ENCODE measurements at places on chromosomes 6 and 20.

DNA sequence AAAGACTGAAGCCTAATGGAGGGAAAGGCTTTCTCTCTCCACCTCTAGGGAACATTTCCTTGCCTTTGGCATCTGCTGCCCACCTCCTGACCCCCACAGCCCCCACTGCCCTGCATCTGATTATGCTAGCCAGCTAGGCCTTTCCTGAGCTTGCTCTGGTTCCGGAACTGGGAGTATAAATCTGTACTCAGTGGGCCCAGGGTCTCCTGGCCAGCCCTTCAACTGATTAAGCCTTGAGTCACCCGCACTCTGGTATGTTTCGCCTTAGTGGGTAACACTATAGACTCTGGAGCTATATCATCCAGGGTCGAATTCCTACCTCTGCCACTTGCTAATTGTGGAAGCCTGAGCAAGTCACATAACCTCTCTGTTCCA is 45.6 kb upstream of the RIPOR2 start:
- DNase-seq, result no peak

DNA sequence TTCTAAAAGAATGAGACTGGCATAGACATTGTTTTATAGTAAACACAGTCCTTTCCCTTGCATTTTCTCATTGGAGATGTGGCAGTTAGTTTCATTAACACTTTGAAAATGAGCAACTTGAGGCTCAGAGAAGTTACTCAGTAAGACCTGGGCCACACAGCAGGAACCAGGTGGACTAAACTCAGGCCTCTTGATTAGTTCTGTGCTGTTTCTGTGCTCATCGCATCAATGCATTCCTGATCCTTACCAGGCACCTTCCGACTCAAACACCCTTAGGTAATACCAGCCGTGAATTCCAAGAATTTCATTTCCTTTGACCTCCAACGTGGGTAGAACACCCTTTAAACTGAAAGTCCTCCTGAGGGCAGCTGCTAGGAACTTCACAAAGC is 362.8 kb downstream of the ESR1 start:
- no peak for DNase-seq

- no peak for DNase-seq
These were observed 22.0 kb downstream of the CENPW start for GRCh38 chr6:126361832-126362440.

DNA sequence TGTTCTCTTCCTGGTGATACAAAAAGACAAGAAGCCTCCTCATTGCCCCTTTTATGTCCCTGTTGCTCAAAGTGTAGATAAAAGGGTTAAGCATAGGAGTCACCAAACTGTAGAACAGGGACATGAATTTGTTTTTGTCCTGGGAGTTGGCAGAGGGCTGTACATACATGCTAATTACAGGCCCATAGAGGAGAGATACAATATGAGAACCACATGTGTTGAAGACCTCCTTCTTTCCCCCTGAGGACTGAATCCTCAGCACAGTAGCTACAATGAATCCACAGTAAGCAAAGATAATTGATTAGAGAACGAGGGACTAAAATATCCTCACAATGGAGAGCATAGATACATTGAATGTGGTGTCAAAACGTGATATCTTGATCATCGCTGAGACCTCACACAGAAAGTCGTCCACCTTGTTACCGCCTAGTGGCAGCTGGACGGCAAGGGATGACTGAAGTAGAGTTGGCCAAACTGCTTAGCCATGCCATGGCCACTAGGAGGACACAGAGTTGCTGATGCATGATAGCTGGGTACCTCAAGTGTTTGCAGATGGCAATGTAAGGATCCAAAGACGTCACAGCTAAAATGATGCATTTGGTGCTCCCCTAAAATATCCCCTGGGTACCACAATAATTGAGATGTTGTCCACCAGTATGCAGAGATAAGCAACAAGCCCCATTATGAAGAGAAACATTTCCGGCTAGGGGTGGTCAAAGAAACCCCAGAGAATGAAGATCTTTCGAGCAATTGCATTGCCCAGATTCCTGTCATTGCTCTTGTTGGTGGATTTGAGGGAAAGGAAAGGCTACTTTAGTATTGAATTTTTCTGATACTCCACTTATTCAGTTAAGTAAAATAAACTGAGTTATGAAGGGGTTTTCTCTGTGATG is 15.0 kb downstream of the OR2B3 start:
- DNase-seq, result peak; percentile 1

DNA sequence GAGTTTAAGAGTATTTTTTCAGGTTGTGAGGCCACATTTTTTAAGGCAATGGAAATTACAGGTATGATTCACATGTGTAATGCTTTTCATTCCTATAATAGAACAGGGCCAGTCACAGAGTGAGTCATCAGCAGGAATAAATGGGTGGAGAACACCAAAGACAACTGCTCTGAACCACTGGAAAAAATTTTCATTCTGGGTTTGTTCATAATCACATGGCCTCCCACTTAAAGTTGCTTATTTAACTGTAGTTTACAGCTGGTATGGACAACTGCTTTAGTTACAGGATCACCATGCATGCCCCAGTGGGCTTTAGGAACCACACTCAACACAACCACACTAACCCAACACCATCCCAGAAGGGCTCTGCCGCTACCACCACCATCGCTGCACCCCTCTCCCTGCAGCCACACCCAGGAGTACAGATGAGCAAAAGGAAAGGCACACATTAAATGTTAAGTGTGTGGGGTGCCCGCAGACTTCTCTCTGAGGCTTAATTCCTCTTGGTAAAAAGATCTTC is 107.0 kb upstream of the DST start:
- DNase-seq, result no peak

- no peak for DNase-seq
These were observed 50.6 kb downstream of the LAMA4 start for GRCh38 chr6:112203577-112204349.

GRCh38 chr20:36240076-36240475 is 3.8 kb downstream of the AAR2 start:
- no peak for DNase-seq

- DNase-seq, result no peak
These were observed 7.1 kb upstream of the TXNDC5 start for GRCh38 chr6:7917729-7918128.

GRCh38 chr6:166955121-166955864 is 1.1 kb downstream of the RNASET2 start:
- no peak for DNase-seq

GRCh38 chr6:30091577-30092381 is 16.2 kb upstream of the RNF39 start:
- no peak for DNase-seq

DNA sequence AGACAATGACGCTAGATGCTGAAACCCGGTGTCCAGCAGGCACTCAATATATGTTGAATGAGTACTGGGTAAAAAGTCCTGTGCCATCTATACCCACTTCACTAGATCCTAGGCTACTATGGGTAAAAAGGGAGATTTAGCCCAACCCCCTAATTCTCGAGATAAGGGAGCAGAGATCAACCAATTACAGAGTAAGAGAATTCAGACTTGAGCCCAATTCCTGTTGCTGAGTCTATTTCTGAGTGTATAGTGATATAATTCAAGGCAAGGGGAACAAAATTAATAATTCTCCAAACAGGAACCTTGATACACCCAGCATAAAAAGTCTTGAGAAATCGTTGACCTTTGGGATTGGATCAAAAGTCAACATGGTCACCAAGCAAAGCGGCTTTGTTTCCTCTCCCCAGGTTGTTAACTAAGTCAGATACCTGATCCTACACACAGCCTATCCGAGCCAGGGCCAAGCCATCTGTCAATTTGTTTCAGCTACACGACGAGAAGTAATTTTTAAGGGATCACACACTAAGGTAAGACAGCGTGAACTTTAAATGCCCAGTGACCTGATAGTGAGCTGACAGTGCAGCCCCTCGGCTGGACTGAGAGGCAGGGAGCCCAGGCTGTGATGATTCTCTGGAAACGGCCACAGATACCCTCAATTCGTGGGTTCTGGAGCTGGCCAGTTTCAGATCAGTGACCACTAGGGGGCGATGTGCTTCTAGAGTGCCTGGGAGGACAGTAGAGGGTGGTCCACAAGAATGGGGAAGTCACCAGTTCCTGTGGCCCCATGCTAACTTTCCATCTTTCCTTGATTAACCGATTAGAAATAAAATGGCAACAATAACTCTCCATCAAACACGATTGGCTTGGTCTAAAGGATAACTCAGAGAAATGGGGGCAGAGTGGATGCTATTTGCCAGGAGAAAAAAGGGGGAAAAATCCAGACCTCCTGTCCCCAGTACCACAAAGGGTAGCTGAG is 46.2 kb downstream of the SLC22A23 start:
- DNase-seq, result peak; percentile 19

GRCh38 chr6:125867483-125867942 is 76.8 kb downstream of the NCOA7 start:
- no peak for DNase-seq

DNA sequence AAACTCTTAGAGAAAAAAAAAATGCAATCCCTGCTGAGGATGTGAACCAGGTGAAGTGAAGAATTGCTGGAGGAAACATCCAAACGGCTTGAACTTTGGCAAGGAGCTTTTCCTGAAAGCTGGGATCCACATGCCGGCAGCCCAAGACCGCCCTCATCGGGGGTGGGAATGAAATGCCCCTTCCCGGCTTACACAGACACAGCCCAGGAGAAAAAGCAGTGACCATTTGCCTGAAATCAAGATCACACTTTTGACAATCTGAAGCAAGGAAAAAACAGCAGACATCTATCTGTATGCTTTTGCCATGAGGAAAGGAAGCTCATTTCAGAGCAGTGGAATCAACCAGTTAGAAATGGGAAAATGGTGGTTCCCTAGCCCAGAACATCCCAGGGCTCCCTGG is 254.5 kb downstream of the TAF4 start:
- DNase-seq, result no peak

GRCh38 chr6:84511929-84512328 is 252.5 kb downstream of the TBX18 start:
- no peak for DNase-seq

- no peak for DNase-seq
These were observed 179.3 kb upstream of the RIMS1 start for GRCh38 chr6:71707059-71707458.

GRCh38 chr20:24640686-24641085 is 171.3 kb downstream of the SYNDIG1 start:
- DNase-seq, result no peak

DNA sequence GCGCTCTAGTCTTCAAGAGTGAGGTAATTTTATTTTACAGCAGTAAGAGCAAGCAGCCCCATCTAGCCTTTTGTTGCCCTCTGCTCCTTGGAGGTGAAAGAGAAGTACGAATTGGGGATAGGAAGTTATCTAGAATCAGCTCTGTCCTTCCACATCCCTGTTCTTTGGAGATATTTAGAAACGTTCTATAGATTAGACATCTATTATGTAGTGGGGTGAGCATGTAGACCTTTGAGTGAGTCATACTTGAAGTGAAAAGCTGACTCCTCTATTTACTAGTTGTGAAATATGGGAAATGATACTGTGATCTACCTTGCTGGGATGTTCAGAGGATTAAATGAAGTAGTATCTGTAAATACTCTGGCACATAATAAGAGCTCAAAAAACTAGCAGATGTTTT is 36.0 kb upstream of the SLC35D3 start:
- no peak for DNase-seq

GRCh38 chr6:81138236-81138635 is 614.2 kb downstream of the TENT5A start:
- no peak for DNase-seq

GRCh38 chr6:158910484-158911440 is 89.2 kb downstream of the RSPH3 start:
- DNase-seq, result peak; percentile 49

GRCh38 chr6:89411145-89412070 is 665 bp downstream of the RRAGD start:
- no peak for DNase-seq

- DNase-seq, result no peak
These were observed 305.2 kb downstream of the ESR1 start for GRCh38 chr6:152112491-152113261.

GRCh38 chr6:167962711-167963110 is 34.8 kb upstream of the KIF25 start:
- no peak for DNase-seq

GRCh38 chr6:28330041-28330440 is 5.9 kb downstream of the ZSCAN31 start:
- DNase-seq, result no peak

- DNase-seq, result no peak
These were observed 101.9 kb downstream of the REV3L start for GRCh38 chr6:111381123-111381522.

DNA sequence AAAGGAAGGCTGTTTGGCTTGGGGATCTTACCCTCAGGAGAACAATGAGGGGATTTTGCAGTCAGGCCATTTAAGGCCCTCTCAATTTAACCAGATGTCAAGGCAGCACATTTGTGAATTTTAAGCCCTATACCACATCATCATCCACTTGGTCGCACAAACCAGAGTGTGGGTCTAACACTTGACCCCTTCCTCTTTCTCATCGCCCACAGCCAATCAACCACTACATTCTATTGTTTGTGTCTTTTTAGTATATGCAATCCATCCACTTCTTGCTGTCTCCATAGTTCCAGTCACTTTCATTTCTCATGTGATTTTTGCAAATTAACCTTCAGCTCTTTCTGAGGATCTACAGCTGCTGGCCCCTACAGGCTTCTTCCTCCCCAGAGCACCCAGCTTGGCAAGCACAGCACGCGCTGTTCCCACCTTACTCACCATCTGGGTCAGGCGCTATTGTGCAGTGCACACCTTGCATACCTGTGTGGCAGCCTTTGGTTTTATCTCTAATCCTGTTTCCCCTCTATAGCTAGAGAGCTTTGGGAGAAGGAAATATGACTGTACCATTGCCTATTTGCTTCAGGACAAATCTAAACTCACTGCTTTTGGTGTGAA is 32.3 kb upstream of the CD83 start:
- no peak for DNase-seq

DNA sequence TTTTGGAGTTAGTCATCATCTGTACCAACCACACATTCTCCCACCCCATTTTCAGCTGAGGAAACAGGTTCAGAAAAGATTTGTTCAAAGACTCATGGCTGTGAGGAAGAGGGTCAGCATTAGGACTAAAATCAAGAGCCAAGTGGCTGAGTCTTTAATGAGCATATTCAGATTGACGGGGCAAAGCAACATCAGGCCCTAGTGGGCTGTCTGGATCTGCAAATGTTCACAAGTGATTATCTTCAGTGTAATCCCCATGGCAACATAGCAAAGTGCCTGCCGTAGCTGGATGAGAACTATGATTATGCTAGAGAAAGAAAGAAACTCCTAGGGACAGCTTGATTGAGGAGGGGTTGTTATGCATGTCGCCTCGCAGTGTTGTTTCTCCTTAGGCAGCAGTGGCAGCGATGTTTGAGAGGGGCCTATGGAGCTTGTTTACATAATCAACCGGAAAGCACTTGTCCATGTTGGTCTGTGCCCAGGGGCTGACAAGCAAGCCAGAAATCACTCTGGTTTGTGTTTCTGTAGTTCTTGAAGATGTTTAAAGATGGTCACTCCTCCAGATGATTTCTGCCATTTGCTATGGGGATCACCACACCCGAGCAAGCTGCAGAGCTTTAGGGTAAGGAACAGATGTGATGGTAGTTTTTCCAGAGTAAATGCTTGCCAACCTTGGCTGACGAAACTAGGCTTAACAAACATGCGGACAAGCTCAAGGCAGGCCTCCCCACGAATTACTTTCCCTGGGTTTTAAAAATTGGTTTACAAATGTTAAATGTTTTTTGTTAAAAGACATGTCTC is 124.3 kb upstream of the MLIP start:
- no peak for DNase-seq

GRCh38 chr6:16372029-16372776 is 133.8 kb downstream of the GMPR start:
- DNase-seq, result no peak

GRCh38 chr20:21681922-21682318 is 23.5 kb upstream of the PAX1 start:
- no peak for DNase-seq

GRCh38 chr20:13276945-13277541 is 56.0 kb downstream of the ISM1 start:
- no peak for DNase-seq

- DNase-seq, result no peak
These were observed 17.9 kb upstream of the ANKRD60 start for GRCh38 chr20:58246346-58246745.
